ENCODE measurements at places on chromosomes 13 and 19.

- no peak for DNase-seq
Measured at GRCh38 chr19:33638167-33639034, 16.6 kb downstream of the CHST8 start.

DNA sequence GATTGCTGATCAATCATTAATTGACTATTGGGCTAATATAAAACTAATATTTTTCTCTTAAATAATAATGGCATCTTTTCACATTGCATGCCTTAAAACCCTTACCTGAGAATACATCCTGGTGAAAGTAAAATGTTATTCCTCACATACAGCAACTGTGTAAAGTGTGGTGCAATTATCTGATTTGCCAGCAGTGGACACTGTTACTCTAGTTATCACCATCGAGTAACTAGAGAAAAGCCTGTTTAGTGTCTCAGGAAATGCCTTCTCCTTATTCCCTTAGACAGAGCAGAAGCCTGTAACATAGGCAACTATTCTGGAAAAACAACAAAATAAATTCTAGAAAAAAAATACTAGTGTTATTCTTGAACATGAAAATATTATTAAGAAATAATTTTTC, 459.8 kb downstream of the FGF14 start:
- DNase-seq, result peak; percentile 33

DNA sequence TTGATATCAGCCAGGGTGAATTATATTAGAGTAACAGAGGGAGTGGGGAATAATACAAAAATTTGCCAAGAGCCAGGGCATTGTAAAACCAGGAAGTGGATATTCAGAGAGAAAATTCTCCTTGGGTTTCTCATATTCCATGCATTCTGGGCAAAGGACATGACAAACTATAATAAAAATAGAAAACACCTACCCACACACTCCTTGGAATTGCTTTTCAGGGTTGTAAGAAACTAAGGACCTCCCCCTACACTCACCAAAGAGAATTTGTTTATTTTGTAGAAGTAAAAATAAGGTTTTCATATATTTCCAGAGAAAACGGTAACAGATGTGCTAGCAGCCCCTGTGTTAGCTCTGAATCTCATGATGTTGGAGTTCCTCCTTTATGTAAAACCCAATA, 649.6 kb downstream of the SLITRK1 start:
- DNase-seq, result no peak

GRCh38 chr19:10718205-10719196, 622 bp downstream of the DNM2 start:
- DNase-seq, result peak; percentile 38

GRCh38 chr19:21680026-21680425, 87.4 kb downstream of the ZNF100 start:
- DNase-seq, result no peak
